Sigmoid colon (tissue), 7 donors: ENCODE measurements at places on chromosomes 7 and 10. TPM values are rescaled to one million over a fixed set of nuclear protein-coding genes. Genes with fewer than 3 reads are reported as not detected.

KLHL7 gene
- 27.8 TPM for total RNA-seq

SGCE gene
- 135 TPM for total RNA-seq

KCP gene
- 0.28 TPM for total RNA-seq

FOXP2 gene
- total RNA-seq = 150 TPM

DYNC1I1 gene
- 37.8 TPM for total RNA-seq

FRMD4A gene
- 25.5 TPM for total RNA-seq

ZNF736 gene
- total RNA-seq = 22.4 TPM

ZC3HAV1 gene
- 23.4 TPM for total RNA-seq

BHLHA15 gene
- total RNA-seq = not detected

NXPH1 gene
- total RNA-seq = not detected

FKBP9 gene
- total RNA-seq = 161 TPM

SPDYE11 gene
- total RNA-seq = not detected

TLL2 gene
- total RNA-seq = 2.2 TPM

ITGB8 gene
- 9.0 TPM for total RNA-seq

OPALIN gene
- not detected for total RNA-seq

TAS2R41 gene
- total RNA-seq = 1.6 TPM

NUDT13 gene
- 5.4 TPM for total RNA-seq

TCERG1L gene
- under 0.01 TPM for total RNA-seq

COL1A2 gene
- 225 TPM for total RNA-seq

TUBB8 gene
- not detected for total RNA-seq

KCNH2 gene
- 40.6 TPM for total RNA-seq

GARIN1A gene
- 0.49 TPM for total RNA-seq

SEMA3E gene
- 7.8 TPM for total RNA-seq

SLC26A5 gene
- total RNA-seq = 0.33 TPM

TTYH3 gene
- 19.4 TPM for total RNA-seq

IRF5 gene
- total RNA-seq = 6.0 TPM

OR2A42 gene
- total RNA-seq = not detected

DEPP1 gene
- total RNA-seq = 53.7 TPM

SFTPA2 gene
- not detected for total RNA-seq

ERV3-1 gene
- 16.6 TPM for total RNA-seq

CFAP46 gene
- 0.36 TPM for total RNA-seq

GRM3 gene
- 1.4 TPM for total RNA-seq

MRC1 gene
- 37.9 TPM for total RNA-seq

PRSS37 gene
- not detected for total RNA-seq

BMPER gene
- 2.5 TPM for total RNA-seq

ZNF503 gene
- total RNA-seq = 16.9 TPM

ZFAND2A gene
- 21.6 TPM for total RNA-seq

CLRN3 gene
- total RNA-seq = not detected

GPNMB gene
- 101 TPM for total RNA-seq

TCAF2 gene
- 2.9 TPM for total RNA-seq

PYROXD2 gene
- total RNA-seq = 11.9 TPM

SLC18A3 gene
- total RNA-seq = not detected

UCN3 gene
- total RNA-seq = not detected

REPIN1 gene
- total RNA-seq = 56.3 TPM

UPK3BL2 gene
- total RNA-seq = 0.99 TPM

CYP3A7 gene
- 0.33 TPM for total RNA-seq

CARD11 gene
- total RNA-seq = 0.14 TPM

NAMPT gene
- total RNA-seq = 56.2 TPM

CD36 gene
- total RNA-seq = 35.6 TPM

ITPRID1 gene
- not detected for total RNA-seq

MYH16 gene
- total RNA-seq = not detected

PDZD7 gene
- 2.4 TPM for total RNA-seq

PLEKHS1 gene
- total RNA-seq = not detected

DLX6 gene
- 0.14 TPM for total RNA-seq
